ENCODE measurements at places on chromosomes 3 and 15.

DNA sequence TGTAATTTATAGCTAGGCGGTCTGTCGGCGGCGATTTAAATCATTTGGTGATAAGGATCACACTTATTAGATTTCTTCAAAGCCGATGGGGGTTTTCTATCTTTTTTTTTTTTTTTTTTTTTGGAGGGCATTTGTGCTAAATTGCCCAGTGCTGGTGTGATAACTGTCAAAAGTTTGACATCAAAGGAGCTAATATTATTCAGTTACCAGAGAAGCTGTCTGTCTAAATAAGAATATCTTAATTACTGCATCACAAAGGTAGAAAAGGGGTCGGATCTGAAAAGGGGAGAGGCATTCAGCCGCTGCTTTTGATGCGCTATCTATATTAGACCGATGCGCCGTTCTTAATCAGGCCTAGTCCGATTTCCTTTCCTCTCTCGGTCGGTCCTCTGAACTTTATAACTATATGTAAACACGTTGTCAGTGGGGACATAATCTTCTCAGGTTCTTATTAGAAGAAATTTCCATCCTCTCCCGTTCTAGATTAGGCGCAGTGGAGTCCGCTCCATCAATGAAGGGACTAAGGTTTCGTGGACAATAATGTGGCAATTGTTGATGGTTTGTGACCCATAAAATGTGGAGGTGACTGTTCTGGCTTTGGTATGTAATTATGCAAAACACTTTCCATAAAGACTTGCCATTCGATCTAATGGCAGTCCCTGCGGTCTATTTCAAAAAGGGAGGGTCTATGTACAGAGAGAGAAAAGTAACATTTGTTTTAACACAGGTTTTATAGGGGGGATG lies 31.7 kb downstream of the NR2F2 start:
- DNase-seq = no peak

GRCh38 chr3:27713435-27714145 lies 8.5 kb downstream of the EOMES start:
- no peak for DNase-seq

DNA sequence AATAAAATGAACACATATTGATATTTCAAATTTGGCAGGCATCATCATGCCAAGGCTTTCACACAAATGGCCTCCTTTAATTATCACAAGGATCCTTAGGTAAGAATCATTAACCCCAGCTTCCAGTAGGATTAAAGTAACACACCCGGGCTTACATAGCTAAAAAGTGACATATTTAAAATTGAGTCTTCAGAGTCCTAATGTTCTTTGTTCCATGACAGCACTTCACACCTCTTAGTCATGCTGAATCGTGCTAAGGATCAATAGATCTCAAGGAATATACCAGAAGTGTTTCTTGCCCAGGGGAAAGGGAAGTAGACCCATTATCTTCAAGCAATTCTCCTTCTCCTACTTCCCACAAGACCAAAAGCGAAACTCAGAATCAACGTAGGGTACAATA lies 76.6 kb upstream of the SOX2 start:
- no peak for DNase-seq

- peak; percentile 38 for DNase-seq
These were observed 235.1 kb downstream of the MYRIP start for GRCh38 chr3:40044487-40044886.

GRCh38 chr3:186534113-186534669 lies 10.0 kb downstream of the CRYGS start:
- no peak for DNase-seq

- peak; percentile 52 for DNase-seq
These were observed 67.8 kb downstream of the GPR176 start for GRCh38 chr15:39852250-39852649.
